ENCODE measurements at places on chromosomes 4 and X.

GRCh38 chr4:37934609-37935008 lies 25.6 kb upstream of the PTTG2 start:
- H3K4me1 ChIP-seq = peaks cover 18% of the 10 kb centered on the region
- H3K27me3 ChIP-seq = no peaks in the 10 kb centered on the region
- DNase-seq = no peak
- no peak overlapping the region for H3K27ac ChIP-seq

DNA sequence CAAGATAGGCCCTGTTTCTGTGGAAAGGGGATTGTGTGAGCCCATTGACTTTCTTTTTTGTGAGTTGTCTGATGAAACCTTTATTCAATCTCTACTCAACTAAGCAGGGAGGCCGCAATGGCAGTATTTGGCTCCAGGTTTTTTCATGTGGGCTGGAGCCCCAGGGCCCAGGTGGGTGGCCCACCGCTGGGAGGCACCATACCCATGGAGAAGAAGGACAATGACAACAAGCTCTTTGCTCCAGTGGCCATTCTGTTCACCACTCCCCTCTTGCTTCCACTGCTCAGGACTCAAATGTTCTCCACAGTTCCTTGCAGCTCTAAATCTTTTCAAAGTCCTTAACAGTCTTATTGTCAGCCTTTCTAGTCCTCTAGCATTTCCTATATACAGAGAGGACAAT lies 54.1 kb downstream of the HOPX start:
- no peak for DNase-seq
- no peaks in the 10 kb centered on the region for H3K4me1 ChIP-seq
- no peak overlapping the region for H3K4me3 ChIP-seq
- H3K27me3 ChIP-seq = no peaks in the 10 kb centered on the region
- no peaks in the 10 kb centered on the region for H3K36me3 ChIP-seq

DNA sequence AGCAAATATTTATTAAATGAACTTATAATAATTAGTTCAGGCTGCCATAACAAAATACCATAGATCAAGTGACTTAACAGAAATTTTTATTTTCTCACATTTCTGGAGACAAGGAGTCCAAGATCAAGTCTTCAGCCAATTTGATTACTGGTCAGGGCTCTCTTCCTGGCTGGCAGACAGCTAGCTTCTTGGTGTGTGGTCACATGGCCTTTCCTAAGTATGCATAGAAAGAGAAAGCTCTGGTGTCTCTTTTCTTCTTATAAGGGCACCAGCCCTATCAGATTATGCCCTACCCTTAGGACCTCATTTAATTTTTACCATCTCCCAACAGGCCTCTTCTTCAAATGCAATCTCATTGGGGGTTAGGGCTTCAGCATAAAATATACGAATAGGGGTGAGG lies 438.5 kb upstream of the INTU start:
- no peak for DNase-seq
- no peak overlapping the region for H3K4me3 ChIP-seq
- no peaks in the 10 kb centered on the region for H3K36me3 ChIP-seq
- no peaks in the 10 kb centered on the region for H3K4me1 ChIP-seq
- H3K27ac ChIP-seq = no peak overlapping the region
- no peaks in the 10 kb centered on the region for H3K27me3 ChIP-seq

GRCh38 chrX:136619899-136620505 lies 28.0 kb upstream of the CD40LG start:
- no peaks in the 10 kb centered on the region for H3K27me3 ChIP-seq
- H3K36me3 ChIP-seq = no peaks in the 10 kb centered on the region
- no peak overlapping the region for H3K27ac ChIP-seq
- no peak overlapping the region for H3K4me3 ChIP-seq
- no peak for DNase-seq

- H3K4me3 ChIP-seq = no peak overlapping the region
- H3K27me3 ChIP-seq = no peaks in the 10 kb centered on the region
- DNase-seq = no peak
- no peak overlapping the region for H3K27ac ChIP-seq
Measured at GRCh38 chrX:47648376-47648775, 2.0 kb downstream of the ELK1 start.

- no peak for DNase-seq
- no peaks in the 10 kb centered on the region for H3K4me1 ChIP-seq
- no peaks in the 10 kb centered on the region for H3K36me3 ChIP-seq
- H3K4me3 ChIP-seq = no peak overlapping the region
Measured at GRCh38 chrX:32496671-32497070, 714.7 kb downstream of the DMD start.

GRCh38 chr4:10677796-10678497 lies 6.6 kb downstream of the CLNK start:
- no peak overlapping the region for H3K27ac ChIP-seq
- no peak for DNase-seq
- H3K4me1 ChIP-seq = no peaks in the 10 kb centered on the region

DNA sequence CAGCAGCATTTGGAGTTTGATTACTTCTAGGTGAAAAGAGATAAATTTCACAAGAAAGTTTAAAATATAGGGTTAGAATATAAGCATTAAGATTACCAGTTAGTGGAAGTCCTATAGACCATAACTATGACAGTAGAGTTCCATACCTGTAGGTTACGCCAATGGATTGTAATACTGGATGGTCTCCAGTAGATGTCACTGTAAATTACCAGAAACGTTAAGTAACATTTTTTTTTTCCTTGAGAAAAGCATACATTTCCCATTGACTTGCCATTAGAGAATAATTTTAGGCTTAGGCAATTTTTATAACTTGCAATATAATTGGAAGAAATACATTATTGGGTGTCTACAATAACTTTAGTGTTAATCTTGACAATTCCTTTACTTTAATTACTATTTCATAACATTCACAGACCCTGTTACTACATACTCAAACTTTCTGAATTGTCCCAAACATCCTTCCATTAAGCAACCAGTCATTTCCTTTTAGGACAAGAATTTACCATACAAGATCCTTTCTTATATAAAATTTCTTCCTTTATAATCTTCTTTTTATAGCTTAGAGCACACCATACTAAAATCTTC lies 304.1 kb upstream of the TECRL start:
- no peaks in the 10 kb centered on the region for H3K36me3 ChIP-seq
- no peak overlapping the region for H3K27ac ChIP-seq
- no peaks in the 10 kb centered on the region for H3K4me1 ChIP-seq
- no peaks in the 10 kb centered on the region for H3K27me3 ChIP-seq
- DNase-seq = no peak

DNA sequence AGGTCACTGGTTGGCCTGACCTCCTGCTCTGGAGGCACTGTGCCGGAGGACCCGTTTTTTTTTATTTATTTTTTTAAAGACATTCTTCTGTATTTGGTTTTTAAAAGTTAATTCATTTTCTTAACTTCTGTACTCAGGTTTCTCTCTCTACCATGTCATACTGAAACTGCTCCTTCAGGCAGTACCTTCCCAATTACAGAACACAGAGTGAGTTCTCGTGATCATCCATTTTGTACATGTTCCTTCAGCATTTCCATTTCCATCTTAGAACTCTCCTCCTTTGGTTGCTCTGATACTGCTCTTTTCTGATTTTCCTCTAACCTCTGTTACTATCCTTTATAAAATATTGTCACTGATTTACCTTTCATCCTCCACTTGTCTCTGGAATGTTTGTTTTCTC lies 17.9 kb downstream of the UBE2K start:
- DNase-seq = no peak
- H3K27me3 ChIP-seq = no peaks in the 10 kb centered on the region
- no peak overlapping the region for H3K4me3 ChIP-seq
- H3K4me1 ChIP-seq = peaks cover 24% of the 10 kb centered on the region
- H3K27ac ChIP-seq = no peak overlapping the region

DNA sequence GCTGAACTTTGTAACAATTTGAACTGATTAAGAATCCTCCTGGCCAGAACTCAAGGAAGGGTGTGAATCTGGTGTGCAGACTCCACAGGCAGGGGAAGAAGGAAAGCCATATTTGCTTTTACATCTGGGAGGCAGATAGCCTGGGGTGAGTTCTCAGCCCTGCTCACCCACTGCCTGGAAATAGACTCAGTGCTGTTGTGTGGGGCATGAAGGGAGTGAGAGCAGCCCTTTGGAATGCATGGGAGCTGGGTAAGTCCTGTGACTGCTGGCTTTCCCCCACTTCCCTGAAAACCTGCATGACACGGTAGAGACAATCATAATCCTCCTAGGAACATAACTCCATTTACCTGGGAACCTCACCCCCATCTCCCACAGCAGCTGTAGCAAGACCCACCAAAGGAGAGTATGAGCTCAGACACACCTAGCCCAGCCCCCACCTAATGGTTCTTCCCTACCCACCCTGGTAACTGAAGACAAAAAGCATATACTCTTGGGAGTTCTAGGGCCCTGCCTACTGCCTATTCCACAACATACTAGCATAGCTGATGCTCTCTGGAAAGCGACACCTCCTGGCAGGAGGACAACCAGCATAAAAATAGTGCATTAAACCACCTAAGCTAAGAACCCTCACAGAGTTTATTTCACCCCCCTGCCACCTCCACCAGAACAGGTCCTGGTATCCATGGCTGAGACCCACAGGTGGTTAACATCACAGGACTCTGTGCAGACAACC lies 59.3 kb upstream of the UBQLN2 start:
- H3K27ac ChIP-seq = no peak overlapping the region
- no peaks in the 10 kb centered on the region for H3K27me3 ChIP-seq
- H3K4me3 ChIP-seq = no peak overlapping the region
- H3K36me3 ChIP-seq = no peaks in the 10 kb centered on the region

DNA sequence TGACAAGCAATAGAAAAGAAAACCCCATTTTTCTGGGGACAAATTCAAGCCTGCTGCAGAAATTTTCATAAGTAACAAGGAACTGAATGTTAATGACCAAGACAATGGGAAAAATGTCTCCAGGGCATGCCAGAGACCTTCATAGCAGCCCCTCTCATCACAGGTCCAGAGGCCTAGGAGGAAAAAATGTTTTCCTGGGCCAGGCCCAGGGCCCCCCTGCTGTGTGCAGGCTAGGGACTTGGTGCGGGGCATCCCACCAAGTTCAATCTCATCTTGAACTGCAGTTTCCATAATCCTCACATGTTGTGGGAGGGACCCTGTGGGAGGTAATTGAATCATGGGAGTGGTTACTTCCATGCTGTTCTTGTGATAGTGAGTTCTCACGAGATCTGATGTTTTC lies 211.5 kb upstream of the GRIA3 start:
- no peak overlapping the region for H3K27ac ChIP-seq
- H3K27me3 ChIP-seq = no peaks in the 10 kb centered on the region
- no peak for DNase-seq
- no peak overlapping the region for H3K4me3 ChIP-seq
- H3K36me3 ChIP-seq = no peaks in the 10 kb centered on the region

DNA sequence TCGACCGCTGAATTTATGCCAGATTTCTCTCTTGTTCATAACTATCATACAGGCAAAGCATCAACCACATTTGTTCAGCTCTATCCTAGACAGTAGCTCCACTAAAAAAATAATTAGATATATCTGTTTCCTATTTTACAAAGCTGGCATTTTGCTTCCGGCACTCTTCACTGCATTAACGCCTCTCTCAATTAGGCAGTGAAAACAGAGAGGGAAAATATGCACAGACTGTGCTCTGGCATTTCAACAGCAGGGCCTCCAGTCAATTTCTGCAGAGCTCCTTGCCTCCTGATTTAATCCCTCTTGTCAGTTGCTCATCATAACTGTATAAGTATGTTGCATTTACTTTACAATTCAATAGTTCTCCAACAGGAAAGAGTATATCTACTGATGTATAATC lies 666.9 kb upstream of the INTU start:
- H3K4me1 ChIP-seq = no peaks in the 10 kb centered on the region
- no peak for DNase-seq
- H3K36me3 ChIP-seq = no peaks in the 10 kb centered on the region
- no peaks in the 10 kb centered on the region for H3K27me3 ChIP-seq

GRCh38 chrX:102712981-102713625 lies 855 bp downstream of the GPRASP2 start:
- no peaks in the 10 kb centered on the region for H3K27me3 ChIP-seq
- H3K4me3 ChIP-seq = peak overlapping the region; percentile 75
- no peaks in the 10 kb centered on the region for H3K36me3 ChIP-seq
- DNase-seq = peak; percentile 52
- no peaks in the 10 kb centered on the region for H3K4me1 ChIP-seq

DNA sequence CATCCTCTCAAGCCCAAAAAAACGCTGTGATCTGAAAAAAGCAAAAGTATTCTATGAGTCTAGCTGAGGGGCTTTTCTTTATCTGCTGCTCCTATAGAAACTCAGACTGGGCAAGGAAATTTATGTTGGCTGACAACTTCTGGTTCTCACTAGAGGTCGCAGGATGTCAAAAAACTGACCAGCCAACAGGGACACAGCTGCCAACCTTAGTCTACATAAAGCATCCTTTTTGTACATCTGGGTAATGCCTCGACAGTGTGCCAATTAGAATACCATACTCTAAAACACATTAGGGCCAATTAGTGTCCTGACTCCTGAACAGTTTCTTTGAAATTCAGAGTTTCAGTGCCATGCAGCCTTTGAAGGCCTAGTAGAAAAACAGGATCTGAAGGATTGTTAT lies 8.8 kb upstream of the TLL1 start:
- no peak for DNase-seq
- no peaks in the 10 kb centered on the region for H3K4me1 ChIP-seq
- no peak overlapping the region for H3K4me3 ChIP-seq
- H3K36me3 ChIP-seq = no peaks in the 10 kb centered on the region
- no peaks in the 10 kb centered on the region for H3K27me3 ChIP-seq

GRCh38 chr4:1258457-1258856 lies 9.5 kb upstream of the CTBP1 start:
- no peaks in the 10 kb centered on the region for H3K4me1 ChIP-seq
- H3K4me3 ChIP-seq = no peak overlapping the region
- H3K27ac ChIP-seq = no peak overlapping the region
- no peaks in the 10 kb centered on the region for H3K36me3 ChIP-seq
- no peak for DNase-seq
- H3K27me3 ChIP-seq = no peaks in the 10 kb centered on the region

- DNase-seq = no peak
- no peak overlapping the region for H3K27ac ChIP-seq
- H3K4me1 ChIP-seq = peaks cover under 1% of the 10 kb centered on the region
- H3K36me3 ChIP-seq = no peaks in the 10 kb centered on the region
- H3K4me3 ChIP-seq = peak overlapping the region; percentile 11
Measured at GRCh38 chr4:113758372-113758771, 3.2 kb downstream of the CAMK2D start.

- peaks cover 7% of the 10 kb centered on the region for H3K36me3 ChIP-seq
- peaks cover 54% of the 10 kb centered on the region for H3K4me1 ChIP-seq
Measured at GRCh38 chr4:143186212-143186611, 1.5 kb downstream of the USP38 start.

DNA sequence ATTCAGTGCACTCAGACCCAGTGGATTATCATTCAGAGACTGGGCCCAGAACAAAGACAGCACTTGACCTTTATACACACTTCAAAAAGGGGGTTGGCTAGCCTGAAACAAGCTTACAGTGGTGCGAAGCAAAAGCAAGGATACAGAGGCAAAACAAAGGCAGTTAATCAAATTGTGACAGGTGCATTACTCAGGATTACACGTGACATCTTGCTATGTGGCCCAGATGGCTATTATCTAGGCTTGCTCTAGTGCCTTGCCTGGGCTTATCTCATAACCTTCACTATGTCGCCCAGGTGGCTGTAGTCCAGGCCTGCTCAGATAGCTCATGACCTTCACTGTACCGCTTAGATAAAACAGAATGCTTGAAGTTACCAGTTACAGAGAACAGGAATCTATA lies 1092.1 kb upstream of the PRKX start:
- no peak overlapping the region for H3K27ac ChIP-seq
- no peak for DNase-seq
- no peaks in the 10 kb centered on the region for H3K36me3 ChIP-seq
- H3K4me3 ChIP-seq = no peak overlapping the region
- H3K4me1 ChIP-seq = no peaks in the 10 kb centered on the region
